ENCODE measurements at places on chromosomes 2 and 18.
A peak's percentile ranks its signal among the peaks of the same experiment; 100 is the strongest.

GRCh38 chr2:197904446-197904845, 100.1 kb downstream of the PLCL1 start:
- no peak for ATAC-seq

GRCh38 chr2:216578325-216578724, 54.9 kb upstream of the IGFBP2 start:
- ATAC-seq: no peak

DNA sequence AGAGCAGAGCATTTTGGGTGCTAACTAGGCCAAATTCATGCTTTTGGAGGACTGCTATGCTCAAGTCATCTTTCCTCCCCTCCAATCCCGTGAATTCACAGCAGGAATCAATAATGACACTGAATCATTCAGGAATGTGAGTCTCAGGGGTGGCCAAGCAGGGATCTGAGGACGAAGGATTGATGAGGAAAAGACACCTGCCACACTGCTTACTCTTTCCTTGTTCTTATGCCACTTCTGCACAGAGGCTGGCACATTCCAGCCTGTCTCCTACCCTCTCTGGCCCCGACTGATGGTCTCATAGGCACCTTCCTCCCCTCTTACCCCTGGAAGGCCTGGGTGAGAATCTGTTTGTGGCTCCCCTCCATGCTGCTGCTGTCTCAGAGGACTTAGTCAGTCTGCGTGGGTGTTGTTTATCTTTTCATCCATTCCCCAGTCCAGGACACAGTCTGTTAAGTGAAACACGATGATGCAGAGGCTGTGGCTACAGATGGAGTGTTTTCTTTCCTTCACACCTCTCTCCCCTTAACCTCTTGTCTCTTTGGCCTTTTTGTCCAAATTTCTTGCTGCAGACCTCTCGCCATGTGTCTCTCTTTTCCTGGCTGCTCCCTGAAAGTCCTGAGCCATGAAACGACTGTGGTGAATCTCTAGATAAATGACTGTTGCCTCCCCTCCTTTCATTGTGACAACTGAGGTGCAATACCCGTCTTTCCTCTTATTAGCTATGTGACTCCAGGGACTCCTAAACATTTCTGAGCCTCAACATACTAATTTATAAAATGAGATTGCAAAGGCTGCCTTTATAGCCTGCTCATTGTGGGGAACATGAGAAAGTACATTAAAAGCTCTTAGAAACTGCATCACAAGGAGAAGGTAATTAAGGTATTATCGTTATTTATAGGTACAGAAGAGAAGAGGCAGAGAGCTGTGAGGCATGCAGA, 86.9 kb downstream of the RDH14 start:
- ATAC-seq: peak; percentile 92

GRCh38 chr2:1935476-1935875, 191.2 kb upstream of the PXDN start:
- ATAC-seq: no peak

- no peak for ATAC-seq
Observed at GRCh38 chr2:143480086-143480485, 350.9 kb downstream of the ARHGAP15 start.

DNA sequence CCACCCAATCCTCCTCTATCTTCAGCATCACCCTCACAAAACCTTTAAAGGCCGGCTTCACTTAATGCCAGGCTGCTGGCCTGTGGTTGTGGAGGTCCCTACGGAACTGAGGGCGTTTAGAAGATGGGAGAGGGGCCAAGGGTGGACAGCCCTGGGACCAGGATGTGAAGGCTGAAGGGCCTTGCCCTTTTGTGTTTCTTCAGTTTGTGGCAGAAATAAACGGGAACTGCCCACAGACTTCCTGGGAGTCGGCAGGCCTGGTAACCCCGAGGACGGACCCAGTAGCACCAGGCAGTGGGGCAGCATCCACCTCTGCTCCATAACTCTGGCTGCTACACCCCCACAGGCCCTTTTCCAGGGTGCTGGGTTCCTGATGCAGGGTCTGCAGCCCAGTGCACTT, 51.3 kb downstream of the LYPD1 start:
- ATAC-seq: no peak

- peak; percentile 77 for ATAC-seq
Observed at GRCh38 chr2:204665207-204665606, 119.9 kb downstream of the PARD3B start.

DNA sequence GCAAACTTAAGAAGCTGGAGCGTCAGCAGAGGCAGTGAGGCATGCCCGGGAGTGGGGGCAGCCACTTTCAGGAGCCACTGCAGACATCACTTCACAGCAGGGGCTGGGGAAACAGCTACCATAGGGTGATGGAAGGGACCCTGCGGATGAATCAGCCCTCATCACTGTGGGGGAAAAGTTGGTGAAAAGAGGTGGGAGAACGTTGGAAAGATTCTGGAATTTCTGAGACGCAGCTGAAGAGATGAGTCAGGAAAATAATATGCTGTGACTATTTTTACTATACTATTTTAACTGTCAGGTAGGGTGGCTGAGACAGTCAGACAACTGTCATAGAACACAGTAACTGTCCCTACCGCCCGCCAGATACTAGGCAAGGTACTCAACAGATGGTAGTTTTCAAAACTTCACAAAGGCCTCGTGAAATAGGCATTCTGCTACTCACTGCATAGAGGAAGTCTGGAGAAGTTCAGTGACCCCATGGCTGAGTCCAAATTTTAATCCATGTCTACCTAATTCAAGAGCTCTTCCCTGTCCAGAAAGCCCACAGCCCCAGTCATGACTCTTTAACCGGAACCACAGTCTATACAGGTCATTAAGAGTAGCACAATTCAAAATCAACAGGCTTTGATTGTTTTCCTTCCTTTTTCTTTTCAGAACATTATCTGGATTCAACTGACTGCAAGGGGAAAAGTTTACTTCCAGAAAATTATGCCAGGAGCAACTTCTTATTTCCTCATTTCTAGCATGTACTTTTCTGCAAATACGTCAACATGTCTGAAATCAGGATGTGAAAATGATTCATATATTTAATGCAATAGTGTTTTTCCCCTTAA, 39.3 kb upstream of the EPB41L3 start:
- ATAC-seq: peak; percentile 67

DNA sequence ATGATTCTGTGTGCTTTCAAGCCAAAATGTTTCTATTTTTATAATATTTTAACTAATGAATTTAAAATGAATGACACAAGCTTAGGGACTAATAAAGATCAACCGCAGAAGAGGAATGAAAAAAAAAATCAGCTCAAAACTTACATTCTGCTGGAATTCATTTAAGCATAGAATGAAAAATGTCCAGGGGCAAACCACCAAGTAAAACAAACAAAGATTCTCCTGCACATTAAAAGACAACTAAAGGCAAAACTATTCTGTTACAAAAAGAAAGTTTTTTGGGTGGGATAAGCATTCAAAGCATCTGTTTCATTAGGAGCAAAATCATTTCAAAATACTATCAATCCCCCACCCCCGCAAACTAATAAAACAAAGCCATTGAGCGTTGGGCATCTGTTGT, 99.3 kb upstream of the SOX11 start:
- no peak for ATAC-seq

GRCh38 chr18:21489119-21489750, 111.3 kb downstream of the ESCO1 start:
- no peak for ATAC-seq

- no peak for ATAC-seq
Observed at GRCh38 chr18:12929477-12930083, 18.2 kb upstream of the SEH1L start.

- no peak for ATAC-seq
Observed at GRCh38 chr2:199488772-199489400, 31.1 kb upstream of the SATB2 start.

GRCh38 chr2:217905896-217906295, 96.9 kb downstream of the TNS1 start:
- no peak for ATAC-seq

DNA sequence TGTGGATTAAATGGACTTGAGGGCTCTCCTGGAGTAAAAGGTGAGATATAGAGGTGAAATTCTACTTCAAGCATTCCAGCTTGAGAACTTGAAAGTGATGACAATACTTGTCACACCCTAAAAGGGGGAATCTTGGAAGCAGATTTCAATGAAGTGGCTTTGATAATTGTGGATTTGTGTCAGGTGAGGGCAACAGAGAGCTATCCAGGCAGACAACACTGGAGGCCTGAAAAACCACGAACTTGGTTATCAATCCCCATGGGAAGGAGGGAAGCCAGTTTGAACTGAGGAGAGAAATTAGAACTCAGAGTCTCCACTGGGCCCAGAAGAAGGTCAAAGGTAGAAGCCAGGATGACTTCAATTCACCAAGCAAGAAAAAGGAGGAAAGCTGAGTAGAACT, 263.9 kb downstream of the FIGN start:
- ATAC-seq: no peak

DNA sequence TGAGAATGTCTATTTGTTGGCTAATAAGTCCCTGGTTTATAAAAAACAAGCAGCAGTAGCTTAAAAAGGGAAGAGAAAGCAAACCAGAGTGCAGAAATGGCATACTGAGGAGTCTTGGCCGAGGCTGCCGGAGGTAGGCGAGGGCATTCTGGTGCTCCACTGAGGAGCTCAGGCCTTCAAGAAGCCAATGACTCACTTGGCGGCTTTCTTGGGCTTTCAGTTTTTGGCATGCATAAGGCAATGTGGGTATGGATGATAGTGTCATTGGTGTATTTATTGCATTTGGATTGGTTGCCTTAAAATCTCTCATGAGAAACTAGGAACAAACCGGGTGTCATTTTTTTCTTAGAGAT, 119.6 kb upstream of the ARL5A start:
- peak; percentile 53 for ATAC-seq

DNA sequence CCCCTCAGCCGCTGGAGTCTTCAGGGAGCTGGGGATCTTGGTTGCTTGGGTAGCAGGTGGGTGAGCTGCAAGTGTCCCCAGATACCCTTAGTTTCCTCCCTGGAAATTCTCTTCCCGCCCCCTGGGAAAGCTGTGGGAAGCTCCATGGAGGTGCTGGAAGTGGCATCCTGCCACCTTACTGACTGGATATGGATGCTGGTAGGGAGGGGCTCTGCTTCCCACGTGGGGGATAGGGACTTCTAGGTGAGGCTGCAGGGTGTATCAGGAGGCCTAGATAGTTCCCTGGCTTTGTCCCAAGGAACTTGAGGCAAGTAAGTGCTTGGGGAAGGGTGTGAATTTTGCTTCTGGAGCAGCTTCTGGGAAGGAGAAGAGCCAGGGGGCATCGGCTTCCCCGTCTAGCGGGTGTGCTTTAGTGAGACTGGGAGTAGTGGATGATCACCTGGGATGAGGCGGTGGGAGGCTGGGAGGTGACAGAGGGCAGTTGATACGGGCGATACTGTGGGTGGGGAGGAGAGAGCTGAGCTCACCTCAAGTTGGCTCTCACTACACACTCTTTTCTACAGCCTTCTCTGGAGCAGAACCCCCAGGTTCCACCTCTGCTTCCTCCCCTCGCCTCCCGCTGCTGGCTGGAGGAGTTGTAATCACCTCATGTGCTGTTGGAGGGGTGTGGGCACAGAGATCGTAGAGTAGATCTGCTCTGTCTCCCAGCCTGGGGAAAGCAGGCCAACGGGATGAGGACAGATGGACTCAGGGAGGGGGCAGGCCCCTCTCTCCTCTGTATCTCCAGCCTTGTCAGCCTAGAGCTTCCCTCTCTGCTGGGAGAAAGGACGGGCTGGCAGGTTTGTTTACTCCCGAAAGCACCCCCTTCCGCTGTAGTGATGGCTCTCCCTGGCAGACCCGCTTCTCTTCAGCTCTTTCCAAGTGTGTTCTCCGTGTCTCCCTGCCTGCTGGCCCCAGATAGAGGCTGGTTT, 19.8 kb downstream of the TET3 start:
- ATAC-seq: no peak

DNA sequence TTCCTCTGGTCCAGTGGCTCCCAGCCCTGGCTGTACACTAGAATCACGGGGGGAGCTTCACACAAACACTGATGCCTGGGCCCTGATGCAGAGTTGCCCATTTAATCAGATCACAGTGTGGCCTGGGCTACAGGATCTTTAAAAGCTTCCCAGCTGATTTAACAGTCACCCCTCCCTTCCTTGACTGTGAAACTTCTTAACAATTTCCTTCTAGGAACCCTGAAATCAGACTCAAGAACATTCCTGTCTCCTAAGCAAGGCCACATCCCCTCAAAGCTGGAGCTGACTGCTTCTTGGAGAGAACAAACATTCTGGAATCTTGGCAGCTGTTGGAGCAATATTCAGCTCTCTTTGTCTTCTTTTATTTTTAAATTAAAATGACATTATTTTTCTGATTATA, 88.7 kb downstream of the ADD2 start:
- ATAC-seq: no peak

GRCh38 chr2:71070294-71071093, 2.0 kb downstream of the NAGK start:
- ATAC-seq: no peak

DNA sequence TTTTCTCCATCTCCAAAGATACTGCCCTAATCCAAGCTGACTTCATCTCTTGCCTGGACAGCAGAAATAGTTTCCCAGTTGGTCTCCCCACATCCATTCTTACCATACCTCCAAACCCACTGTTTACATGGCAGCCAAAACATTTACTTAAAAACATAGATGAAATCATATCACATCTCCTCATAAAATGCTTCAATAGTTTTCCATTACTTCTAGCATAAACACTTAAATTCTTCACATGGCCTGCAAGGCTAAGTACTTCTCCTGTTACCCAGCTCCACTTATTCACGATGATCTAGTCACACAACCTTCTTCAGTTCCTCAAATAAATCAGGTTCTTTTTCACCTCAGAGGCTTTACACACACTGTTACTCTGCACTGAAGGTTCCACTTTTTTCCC, 185.8 kb upstream of the ACVR2A start:
- no peak for ATAC-seq

GRCh38 chr2:23757686-23758433, 169.1 kb downstream of the ATAD2B start:
- ATAC-seq: no peak

GRCh38 chr2:64859312-64860212, 129.6 kb upstream of the SLC1A4 start:
- peak; percentile 83 for ATAC-seq

GRCh38 chr2:46082531-46083485, 214.4 kb upstream of the EPAS1 start:
- peak; percentile 38 for ATAC-seq

- ATAC-seq: no peak
Observed at GRCh38 chr2:148410899-148411298, 233.7 kb upstream of the EPC2 start.

DNA sequence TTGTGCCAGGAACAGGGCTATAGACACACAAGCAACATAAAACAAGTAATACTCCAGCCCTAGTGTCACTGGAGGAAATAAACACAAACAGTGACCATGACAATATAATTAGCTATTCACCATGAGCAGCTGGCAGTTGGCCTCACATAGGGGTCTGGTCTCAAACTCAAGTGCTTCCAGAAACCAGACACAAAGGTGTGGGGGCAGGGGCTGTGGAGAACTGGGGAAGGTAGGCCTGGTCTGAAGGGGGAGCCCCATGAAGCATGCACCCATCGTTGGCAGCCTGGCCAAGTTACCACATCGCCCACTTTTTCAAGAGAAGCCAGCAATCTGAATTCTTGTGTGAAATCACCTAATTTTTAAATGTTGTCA, 49.5 kb upstream of the SP3 start:
- ATAC-seq: no peak

- ATAC-seq: peak; percentile 89
Observed at GRCh38 chr2:105604938-105605337, 139.8 kb upstream of the NCK2 start.
